ENCODE measurements at places on chromosomes 4 and X.

- DNase-seq, result no peak
Measured at GRCh38 chrX:121084903-121085611, 37.6 kb downstream of the GLUD2 start.

- DNase-seq, result no peak
Measured at GRCh38 chrX:101803451-101803850, 128.4 kb downstream of the ZMAT1 start.

GRCh38 chrX:70433848-70434351, 10.7 kb upstream of the DLG3 start:
- peak; percentile 74 for DNase-seq

GRCh38 chr4:1026115-1026514, 14.7 kb downstream of the FGFRL1 start:
- DNase-seq, result peak; percentile 67

DNA sequence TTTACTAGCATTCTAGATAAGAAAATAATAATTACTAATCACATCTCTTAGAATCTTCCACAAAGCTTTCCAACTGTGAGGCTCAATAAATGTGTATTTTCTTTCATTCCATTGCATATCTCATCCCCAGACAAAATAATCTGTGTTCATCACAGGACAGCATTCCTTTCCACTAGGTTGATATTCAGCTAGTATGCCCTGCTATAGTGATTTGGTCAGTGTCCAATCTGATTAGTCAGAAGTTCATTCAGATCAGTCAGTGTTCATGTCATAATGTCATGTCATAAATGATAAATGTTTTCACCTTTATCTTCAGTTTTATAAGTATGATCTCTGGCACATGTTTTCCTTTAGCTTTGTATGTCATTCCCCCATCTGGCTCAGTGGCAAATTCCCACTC, 611.4 kb downstream of the KCTD8 start:
- DNase-seq, result no peak

DNA sequence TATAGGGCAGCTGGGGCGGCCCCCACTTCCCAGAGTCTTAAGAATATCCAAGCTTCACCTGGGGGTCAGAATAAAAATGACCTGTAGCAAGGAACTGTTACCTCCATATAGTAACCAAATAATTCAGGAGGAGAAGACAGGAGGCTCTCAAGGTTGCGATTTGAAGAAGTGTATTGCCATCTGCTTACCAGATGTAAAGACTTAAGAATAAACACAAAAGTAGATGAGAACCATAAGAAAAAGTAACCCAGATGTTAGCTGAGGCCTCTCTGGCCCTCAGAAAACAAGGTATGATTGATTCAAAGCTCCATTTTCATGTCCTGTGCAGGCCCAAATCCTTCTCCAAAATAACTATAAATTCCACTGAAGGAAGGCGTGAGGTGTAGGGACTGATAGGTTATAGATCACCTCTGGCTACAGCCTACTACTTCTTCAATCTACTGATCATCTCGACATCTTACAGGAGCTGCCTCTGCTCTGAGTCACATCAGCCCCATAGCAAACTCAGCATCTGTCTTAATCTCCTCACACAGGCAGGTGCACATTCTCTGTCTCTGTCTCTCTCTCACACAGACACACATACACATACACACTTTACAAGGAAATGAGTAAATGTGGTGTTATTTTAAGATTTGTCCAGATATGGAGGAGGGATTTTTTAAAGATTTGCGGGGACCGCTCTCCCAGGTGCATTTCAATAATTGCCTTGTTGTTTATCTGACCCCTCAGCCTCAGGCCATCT, 193.9 kb upstream of the EDNRA start:
- no peak for DNase-seq

GRCh38 chr4:169070071-169070894, 60.2 kb upstream of the CBR4 start:
- DNase-seq, result no peak

DNA sequence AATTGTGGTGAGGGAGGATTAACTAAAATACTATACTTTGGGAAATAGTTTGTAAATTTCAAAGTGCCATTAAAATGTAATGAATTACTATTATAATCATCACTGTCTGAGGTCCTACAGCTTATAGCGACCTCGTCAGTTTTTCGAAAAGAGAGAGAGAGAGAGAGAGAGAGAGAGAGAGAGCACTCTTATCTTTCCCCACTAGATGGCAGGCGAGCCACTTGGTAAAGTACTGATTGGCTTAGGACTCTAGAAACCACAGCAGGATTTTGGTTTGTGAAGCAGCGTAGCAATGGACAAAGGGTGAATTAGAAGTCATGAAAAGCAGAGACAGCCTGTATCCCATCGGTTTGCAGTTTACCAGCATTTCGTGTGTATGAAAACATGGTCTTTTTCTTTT, 52.5 kb downstream of the LINC00632 start:
- no peak for DNase-seq

DNA sequence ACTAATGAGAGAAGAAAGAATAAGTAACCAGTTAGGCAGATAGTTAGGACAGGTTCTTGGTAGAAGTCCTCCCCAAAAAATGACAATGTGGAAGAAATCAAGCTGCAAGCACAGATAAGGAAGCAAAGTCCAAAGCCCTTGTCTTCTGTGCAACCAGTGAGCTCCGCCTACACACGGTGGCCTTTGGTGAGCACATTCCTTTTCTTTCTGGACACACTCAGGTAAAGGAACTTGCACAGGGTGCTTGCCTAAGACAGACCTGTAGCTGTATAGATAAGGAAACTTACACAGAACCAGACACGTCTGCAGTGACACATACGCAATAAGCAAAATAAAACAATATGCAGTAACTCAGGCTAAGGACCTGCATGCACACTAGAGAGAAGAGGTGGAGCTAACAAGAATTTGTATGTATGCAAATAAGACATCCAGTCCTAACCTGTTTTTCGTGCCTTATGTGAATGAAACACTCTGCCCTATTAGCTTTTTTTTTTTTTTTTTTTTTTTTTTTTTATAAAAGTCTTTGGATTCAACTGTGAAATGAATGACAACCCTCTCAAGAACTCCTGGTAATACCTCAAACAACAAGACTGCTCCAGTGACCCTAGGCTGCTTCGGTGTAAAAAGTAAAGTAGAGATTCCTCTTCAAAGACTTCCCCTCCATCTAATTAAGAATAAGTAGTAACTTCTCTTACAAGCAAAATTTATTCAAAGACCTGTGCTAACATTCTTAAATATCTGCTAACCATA, 48.8 kb downstream of the UGT2B10 start:
- DNase-seq, result no peak

DNA sequence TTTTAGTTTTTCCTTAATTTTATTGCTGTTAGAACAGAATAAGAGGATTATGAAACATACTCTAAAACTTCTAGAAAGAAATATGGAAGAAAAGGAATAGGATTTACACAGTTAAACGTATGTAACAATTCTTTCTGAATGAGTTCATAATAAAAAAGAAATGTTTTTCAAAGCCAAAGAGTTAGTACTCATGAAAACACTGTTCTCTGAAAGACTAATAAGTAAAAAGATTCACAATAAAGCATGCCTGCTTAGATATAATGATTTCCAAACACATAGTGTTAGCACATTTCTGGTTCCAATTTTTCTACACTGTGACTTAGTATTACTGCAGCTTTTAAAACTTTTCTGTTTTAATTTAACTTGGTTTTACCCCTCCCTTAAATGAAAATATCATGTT, 49.8 kb upstream of the PRSS48 start:
- DNase-seq, result no peak

DNA sequence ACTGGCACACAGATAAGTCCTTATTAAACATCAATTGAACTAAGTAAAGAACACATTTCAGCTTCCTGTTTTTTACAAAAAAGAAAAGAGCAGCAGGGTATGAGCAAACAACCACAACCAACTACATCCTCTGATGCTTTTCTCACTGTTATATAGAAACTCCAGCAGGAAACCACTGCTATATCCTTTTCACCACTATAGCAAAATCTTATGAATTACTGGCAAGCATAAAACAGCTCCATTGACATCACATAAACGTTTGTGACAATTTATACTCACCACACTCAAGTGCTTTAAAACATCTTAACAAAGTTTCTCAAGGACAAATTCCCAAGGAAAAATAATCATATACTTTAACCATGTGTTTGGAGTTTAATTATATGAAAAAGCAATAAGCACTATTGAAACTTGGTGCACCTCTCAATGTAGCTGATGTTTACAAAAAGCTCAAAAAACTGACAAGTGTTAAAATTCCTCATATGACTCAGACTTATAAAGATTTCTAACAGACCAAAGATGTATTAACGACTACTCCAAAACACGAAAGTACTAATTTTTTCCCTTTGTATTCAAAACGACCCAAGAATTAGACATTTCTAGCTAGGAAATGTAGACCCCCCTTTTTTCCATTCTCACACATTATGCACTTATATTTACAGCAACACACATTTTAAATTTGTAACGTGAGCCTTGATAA, 12.9 kb downstream of the GPRIN3 start:
- DNase-seq, result no peak

- no peak for DNase-seq
Measured at GRCh38 chr4:12203945-12204344, 775.3 kb upstream of the HS3ST1 start.

DNA sequence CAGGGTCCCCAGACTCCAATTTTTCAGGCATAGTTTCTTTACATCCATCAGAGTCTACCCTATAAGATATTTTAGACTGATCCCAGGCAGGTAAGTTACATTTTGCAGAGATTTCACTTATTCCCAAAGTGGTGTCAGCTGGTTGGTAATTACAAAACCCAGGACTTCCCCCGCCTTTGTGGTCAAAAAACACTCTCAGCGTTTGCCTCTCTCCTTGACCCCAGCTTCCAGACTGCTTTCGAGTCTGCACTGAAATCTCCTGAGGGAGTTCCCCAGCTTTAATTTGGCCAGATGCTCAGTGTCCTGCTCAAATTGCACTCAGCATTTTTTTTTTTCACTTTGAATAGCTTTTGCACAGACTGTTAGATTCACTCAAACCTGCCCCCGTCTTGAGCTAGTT, 11.2 kb upstream of the AMOT start:
- no peak for DNase-seq

DNA sequence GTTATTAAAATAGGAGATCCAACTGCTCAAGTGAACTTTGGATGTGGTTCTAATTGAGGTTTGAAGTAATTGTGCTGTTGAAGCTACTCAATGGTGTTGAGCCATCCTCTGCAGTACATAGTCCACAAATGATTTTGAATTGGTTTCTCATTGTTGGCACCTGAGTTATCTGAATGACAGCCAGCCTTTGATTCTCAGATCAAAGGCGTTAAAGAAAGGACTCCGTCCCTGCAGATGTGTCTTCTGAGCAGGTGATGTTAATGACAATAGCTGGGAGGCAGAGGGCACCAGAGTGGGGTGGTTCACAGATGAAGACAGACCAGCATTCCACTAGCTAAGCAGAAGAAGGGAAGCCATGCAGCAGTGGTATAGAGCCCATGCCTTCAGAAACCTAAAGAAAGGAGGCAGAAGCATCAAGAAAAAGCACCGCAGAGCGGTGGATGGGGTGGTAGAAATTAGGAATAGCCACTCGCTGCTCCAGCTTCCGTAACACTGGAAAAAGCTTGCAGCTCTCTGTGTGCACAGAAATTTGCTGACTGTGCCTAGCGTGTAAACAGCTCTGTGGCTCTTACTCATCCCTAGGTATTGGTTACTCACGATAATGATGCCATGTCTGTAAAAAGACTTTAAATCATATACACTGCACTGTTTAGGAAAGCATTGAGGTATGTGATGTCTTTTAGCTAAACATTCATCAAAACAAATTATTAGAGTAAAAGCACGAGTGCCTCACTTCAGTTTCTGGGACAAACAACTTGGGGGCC, 79.2 kb upstream of the CLCN4 start:
- no peak for DNase-seq

DNA sequence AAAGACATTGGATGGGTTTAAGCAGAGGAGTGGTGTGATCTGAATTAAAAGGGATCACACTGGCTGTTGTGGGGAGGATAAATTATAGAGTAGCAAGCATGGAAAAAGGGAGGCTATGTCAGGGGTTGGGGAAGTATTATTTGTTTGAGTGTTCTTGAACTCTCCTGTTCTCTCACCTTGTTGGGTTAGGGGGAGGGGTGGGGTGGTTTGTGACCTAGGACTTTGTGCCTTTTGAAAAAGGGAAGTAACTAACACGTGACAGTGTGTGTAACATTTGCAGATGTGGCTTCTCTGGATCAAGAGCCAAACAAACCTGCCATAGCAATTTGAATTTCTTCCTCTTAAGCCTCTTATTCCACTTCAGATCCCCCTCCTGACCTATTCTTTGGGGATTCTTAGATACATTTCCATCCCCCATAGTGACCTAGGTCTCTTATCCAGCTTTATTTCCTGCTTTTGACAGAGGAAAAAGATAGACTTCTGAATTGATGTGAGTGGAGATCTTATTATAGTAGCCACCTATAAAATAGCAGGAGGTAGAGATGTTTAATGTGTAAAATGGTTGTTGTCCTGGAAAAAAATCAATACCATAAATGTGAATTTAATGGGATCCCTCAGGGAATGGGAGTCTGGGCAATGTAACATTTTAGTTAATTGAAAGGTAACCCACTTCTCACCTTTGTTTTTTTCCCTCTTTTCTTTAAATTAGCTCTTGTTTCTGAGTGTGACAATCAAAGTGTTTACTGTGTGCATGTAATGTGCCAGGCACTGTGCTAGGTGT, 120.4 kb downstream of the CT47B1 start:
- DNase-seq, result no peak

DNA sequence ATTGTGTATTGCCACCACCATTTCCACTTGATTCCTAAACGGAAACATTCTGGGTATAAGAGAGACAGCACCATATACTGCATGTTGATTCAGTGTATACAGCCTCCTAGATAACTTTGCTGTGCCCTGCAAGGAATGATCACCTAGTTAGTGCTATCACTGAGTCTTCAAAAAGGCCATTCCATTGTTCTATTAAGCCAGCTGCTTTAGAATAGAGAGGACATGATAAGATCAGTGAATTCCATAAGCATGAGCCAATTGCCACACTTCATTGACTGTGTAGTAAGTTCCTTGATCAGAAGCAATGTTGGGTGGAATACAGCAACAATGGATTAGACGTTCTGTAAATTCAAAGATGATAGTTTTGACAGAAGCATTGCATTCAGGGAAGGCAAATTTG, 1047.3 kb downstream of the PCDH18 start:
- no peak for DNase-seq
